Aorta (tissue), 5 donors: ENCODE measurements at places on chromosomes 16 and 17.
A peak's percentile ranks its signal among the peaks of the same experiment; 100 is the strongest.

DNA sequence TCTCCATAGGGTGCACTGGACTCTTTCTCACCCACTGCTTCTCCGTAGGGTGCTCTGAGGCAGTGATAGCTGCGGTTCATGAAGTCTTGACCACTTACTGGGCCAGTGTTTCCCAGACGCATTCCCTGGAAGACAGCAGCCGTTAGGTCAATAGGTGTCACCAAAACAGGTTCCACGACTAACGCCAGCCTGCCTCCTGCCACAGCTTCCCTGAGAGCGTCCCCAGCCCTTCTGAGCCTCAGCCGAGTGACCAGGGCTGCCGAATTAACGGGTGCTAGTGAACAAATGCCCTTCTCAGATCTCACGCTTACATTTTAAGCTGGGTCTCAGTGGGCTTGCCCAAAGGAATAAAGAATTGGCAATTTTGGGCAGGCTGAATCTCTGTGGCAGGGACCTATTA, 188.7 kb upstream of the TNRC6C start:
- no peak for DNase-seq

- peak; percentile 35 for DNase-seq
Measured at GRCh38 chr16:49615576-49615975, 240.3 kb downstream of the ZNF423 start.

DNA sequence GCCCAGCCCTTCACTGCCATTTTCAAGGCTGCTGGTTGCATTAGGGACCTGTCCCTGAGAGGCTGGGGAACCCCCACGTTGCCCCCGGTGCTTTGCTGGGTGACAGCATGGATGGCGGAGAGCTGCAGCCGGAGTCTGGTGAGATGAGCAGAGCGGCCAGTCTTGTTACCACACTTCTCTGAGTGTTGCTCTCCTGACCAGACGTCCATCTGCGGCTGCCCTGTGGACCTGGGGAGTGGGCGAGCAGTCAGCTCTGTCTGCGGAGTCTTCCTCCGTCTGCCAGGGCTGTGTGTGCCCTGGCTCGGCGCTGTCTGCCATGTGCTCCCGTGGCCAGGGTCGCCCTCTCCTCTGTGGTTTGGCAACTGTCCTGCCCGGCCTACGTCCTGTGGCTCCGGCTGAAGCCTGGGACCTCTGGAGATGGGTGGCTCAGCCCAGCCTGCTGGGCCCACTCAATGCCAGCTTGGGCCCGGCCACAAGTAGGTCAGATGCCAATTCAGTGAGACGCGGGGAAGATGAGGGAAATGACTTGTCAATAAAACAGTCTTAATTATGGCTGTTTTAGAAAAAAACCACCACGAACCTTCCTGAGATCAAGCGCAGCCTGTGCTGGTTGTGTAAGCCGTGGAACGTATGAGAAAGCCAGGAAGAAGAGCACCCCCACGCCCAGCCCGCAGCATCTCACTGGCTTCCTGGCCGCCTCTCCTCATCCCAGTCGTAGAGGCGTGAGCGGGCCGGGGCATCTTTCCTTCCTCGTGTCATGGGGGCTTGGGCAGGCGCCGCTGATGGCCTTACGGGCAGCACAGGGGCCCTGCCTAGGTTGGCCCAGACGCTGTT, 7.9 kb downstream of the KCTD5 start:
- no peak for DNase-seq

GRCh38 chr17:38556239-38556638, 49.5 kb downstream of the SRCIN1 start:
- DNase-seq, result no peak

GRCh38 chr17:10325031-10325695, 47.6 kb downstream of the MYH13 start:
- no peak for DNase-seq

DNA sequence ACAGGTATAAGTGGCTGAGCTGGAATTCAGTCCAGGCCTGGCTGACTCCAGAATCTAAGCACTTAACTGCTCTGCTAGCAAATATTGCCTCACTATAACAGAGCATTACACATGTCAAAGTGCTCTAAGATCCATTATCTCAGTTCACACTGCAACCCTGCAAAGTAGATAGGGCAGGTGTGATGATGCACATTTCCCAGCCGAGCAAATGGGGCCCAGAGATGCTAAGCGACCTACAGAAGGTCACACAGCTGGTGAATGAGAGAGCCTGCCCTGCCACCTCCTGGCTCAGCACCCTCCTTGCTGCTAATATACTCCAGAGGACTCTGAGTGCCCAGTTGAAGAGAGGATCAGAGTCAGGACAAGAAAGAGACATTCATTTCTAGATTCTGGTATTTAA, 73.6 kb upstream of the CCL1 start:
- DNase-seq, result no peak

GRCh38 chr16:1825381-1825863, 1.2 kb downstream of the HAGH start:
- no peak for DNase-seq

DNA sequence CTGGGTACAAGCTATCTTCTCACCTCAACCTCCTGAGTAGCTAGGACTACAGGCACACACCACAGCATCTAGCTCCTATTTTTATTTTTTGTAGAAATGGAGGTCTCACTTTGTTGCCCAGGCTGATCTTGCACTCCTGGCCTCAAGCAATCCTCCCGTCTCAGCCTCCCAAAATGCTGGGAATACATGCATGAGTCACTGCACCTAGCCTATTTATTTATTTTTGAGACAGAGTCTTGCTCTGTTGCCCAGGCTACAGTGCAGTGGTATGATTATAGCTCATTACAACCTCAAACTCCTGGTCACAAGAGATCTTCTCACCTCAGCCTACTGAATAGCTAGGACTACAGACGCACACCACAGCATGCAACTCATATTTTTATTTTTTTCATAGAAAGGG, 40.1 kb upstream of the RGS9 start:
- DNase-seq, result no peak

GRCh38 chr16:77684181-77684526, 38.2 kb upstream of the NUDT7 start:
- no peak for DNase-seq

GRCh38 chr17:11553135-11553534, 45.1 kb upstream of the DNAH9 start:
- DNase-seq, result no peak

- peak; percentile 88 for DNase-seq
Measured at GRCh38 chr17:45052052-45052772, 780 bp upstream of the DCAKD start.

GRCh38 chr16:30382111-30382881, at the start of gene SEPTIN1:
SEPTIN1 (minus strand) TSS chr16:30382561; CDS start chr16:30382542, 19 bp downstream.
- no peak for DNase-seq

GRCh38 chr17:35898283-35899070, 18.3 kb upstream of the CCL5 start:
- DNase-seq, result no peak

GRCh38 chr16:5932906-5933305, 835.3 kb upstream of the EEF2KMT start:
- no peak for DNase-seq

DNA sequence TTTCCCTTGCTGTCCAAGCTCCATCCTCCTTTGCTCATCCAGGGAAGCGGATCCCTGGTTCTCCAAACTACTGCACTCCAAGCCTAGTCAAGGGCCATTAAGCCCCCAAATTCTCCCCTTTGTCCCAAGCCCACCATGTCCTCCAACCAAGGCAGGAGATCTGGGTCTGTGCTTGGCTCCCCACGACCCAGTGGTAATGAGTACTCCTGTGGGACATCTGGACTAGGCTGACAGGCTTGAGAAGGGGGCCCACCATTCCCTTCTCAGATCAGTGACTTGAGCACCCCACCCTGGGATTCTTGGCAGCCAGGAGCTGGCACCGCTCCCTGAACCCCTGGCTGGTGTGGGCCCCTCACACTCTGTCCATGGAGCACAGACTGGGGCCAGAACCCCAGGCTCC, 17.1 kb downstream of the OSBPL7 start:
- DNase-seq, result no peak

DNA sequence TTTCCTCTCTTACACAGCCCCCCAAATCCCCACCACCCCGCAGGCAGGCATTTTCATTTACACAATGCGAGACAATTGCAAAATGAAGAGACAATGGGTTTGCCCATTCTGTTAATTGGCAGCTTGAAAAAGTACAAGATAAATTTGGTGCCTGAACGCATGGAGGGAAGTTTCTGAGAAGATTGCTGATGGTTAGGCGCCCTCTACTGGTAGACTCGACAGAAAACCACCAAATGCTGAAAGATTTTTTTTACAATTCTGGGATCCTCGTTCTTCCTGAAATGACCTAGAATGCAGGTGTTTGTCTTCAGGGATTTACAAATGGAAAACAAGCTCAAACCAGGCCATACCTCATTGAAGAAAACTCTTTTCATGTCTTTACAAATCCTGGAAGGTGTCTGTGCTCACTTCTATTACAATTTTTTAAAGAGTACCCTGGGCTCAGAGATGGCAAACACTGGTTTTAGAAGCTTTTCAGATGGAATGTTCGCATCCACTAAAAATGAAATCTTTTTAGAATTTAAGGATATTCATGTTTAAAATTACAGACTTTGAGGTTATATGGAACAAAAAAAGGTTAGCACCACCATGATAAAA, 338.5 kb downstream of the PMP22 start:
- DNase-seq, result no peak

- peak; percentile 26 for DNase-seq
Measured at GRCh38 chr17:38619937-38620550, 14.3 kb upstream of the SRCIN1 start.

DNA sequence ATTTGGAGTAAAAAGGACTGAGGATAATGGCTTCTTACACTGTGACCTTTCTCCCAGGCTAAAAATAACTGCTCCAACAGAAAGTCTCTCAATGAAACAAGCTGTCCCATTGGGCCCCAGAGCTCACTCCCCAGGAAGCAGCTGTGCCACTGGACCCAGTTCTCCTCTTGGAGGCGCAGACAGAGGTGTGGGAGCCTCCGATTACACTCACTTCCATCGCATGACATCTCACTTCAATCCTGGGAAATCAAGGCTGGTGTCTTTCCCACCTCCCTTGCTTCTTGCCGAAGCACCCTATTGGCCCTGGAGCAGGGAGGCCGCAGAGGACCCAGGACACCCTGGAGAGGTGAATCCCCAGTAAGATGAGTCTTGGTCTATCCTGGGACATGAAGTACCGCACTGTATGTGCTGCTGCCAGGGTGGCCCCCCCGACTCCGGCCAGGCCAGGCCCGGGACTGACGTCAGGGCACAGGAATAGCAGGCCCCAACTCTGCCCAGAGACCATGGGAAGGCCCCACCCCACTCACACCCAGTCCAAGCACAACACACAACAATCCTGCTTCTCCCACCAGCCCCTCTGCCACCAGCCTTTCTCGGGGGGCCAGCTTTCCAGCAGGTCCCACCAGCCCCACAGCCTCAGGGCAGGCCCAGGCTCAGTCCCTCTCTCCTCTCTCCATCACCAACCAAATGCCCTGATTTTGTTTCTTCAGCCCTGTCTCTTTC, 29.5 kb downstream of the SRL start:
- DNase-seq, result peak; percentile 80

DNA sequence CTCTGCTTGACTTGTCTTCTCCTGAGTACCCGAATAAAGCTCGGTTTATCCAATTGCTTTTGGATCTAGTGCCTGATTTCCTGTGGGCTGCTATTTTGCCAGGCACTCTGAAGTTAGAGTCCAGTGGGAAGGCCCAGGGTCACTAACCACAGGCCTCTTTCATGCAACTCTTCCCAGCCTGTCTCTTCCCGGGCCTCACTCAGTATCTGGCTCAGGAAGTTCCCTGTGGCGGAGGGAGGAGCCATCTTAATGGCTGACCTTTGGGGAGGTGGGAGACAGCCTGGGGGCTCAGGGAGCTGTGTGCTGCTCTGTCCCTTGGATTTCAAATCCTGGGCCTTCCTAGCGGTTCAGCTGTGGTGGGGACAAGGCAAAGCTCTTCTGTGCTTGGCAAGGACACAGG, 328.5 kb downstream of the SLC39A11 start:
- no peak for DNase-seq

GRCh38 chr16:86346034-86346433, 164.3 kb upstream of the FOXF1 start:
- DNase-seq, result no peak

DNA sequence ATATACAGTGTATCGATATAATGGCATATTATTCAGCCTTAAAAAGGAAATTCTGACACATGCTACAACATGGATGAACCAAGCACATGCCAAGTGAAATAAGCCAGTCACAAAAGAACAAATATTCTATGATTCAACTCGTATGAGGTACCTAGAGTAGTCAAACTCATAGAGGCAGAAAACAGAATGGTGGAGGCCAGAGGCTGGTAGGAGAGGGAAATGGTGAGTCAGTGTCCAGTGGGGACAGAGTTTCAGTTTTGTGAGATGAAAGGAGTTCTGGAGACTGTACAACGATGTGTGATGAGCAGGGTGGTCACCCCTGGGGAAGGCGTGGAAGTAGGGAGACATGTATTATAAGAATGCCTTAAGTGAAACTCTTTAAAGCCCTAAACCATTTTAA, 39.9 kb downstream of the RNF157 start:
- no peak for DNase-seq

GRCh38 chr16:2205967-2206313, 686 bp downstream of the MLST8 start:
- DNase-seq, result peak; percentile 64

DNA sequence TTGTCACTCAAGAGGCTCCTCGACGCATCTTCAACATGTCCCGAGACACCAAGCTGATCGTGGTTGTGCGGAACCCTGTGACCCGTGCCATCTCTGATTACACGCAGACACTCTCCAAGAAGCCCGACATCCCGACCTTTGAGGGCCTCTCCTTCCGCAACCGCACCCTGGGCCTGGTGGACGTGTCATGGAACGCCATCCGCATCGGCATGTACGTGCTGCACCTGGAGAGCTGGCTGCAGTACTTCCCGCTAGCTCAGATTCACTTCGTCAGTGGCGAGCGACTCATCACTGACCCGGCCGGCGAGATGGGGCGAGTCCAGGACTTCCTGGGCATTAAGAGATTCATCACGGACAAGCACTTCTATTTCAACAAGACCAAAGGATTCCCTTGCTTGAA, 101.0 kb downstream of the HS3ST2 start:
- no peak for DNase-seq

- peak; percentile 91 for DNase-seq
Measured at GRCh38 chr17:2707721-2708584, 3.6 kb downstream of the CLUH start.

- DNase-seq, result no peak
Measured at GRCh38 chr16:84059946-84060901, 17.6 kb upstream of the SLC38A8 start.

GRCh38 chr17:82835122-82835521, 4.7 kb downstream of the ZNF750 start:
- DNase-seq, result peak; percentile 55

DNA sequence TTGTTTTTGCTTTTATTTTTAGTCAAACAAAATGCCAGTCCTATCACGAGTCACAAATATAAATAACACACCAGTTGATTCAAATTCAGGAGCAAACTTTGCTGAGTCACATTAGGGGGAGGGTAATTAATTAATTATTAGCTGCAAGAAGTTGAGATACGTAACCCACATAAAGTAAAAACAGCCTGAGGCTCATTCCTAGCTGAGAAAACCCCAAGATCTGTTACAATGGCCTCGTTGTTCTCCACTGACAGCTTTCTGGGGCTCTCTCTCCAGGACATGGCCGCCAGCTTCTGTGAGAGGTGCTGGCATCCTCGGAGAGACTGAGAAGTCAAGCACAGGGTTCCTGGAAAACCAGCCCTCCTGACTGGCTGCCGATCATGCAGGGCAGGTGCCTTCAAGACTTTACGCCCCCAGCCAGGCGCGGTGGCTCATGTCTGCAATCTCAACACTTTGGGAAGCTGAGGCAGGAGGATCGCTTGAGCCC, 11.1 kb downstream of the RAB40B start:
- no peak for DNase-seq
